ENCODE measurements at places on chromosomes 5 and 9.

GRCh38 chr5:60674251-60675069, 25.5 kb downstream of the DEPDC1B start:
- no peak for DNase-seq

DNA sequence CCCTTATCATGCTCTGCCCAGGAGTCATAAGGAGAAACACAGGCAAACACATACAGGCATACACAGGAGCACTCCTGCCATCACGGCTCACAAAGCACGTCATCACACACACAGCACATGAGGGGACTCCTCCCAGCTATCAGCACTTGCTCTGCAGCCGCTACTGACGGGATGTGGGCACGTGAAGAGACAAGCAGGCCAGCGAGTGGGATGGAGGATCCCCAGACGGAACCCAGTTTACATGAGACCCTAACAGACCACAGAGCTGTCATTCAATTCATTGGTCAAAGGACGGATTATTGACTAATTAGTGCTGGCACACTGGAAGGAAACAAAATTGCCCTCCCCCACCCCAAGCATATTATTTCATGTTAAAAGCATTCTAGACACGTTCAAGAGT, 53.6 kb downstream of the SEMA4D start:
- no peak for DNase-seq

- DNase-seq = no peak
Observed at GRCh38 chr5:81140943-81141342, 92.2 kb upstream of the CKMT2 start.

- no peak for DNase-seq
Observed at GRCh38 chr5:61416010-61416409, 84.0 kb downstream of the ZSWIM6 start.

GRCh38 chr9:120259100-120259499, 320.9 kb downstream of the CDK5RAP2 start:
- DNase-seq = no peak

GRCh38 chr5:68745448-68745847, 348.4 kb upstream of the SLC30A5 start:
- DNase-seq = no peak

- DNase-seq = no peak
Observed at GRCh38 chr9:137630679-137631078, 11.9 kb downstream of the EHMT1 start.

DNA sequence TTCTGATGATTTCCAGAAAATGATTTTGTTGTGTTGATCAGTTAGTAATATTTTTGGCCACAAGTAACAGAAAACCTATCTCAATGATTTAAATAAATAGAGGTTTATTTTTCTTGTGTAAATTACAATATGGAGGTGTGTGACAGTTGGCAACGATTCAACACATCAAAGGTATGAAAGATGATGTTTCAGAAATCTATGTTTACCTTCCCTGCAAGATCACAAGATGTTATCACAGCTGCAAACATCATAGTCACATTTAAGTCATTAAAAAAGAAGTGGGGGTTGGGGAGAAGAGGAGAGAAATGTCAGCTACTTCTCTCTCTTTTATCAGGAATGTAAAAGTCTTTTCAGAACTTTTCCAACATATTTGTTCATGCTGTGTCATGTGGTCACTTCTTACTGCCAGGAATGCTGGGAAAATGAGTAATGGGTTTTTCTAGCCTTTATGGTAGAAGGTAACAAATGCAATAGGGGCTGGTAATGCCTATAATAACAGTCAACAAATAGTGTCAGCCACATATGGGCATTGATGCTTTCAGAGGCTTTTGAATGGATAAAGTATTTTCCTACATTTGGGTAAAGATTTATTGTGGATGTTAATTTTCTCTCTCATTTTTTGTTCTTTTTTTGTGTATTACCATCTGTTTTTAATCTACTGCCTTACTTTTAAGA, 742.7 kb downstream of the TLE1 start:
- no peak for DNase-seq

DNA sequence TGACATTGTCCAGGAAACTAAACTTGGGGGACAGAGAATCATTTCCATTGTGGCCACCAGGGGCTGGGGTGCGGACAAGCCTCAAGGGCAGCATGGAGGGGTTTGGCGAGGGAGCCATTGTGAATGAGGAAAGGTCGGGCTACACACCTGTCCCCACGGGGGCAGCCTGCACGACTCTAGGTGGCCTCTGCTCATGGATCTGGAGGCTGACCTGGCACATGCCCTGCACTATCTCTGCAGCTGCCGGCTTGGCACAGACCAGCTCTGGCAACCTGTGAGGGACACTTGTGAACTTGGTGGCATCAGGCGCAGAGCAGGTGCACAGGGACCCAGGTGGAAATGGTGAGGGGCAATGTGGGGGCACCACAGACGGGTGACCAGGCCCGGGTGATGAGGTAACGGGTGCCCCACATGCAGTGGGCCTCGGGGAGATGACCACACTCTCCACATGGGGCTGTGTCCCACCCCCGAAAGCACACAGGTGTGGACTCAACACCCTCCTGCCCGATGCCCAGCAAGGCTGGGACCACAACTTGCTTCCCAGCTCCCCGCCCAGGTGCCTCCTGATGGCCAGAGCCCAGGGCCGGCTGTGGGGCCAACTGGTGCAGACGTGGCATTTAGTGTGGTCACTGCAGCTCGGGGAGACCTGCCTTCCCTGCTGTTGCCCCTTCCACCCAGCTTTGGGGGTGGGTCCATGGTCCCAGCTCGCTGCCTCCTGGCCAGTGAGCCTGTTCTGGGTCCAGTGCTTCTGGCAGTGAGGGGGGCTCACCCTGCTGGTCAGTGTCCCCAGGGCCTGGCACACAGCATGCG, 60.9 kb upstream of the UBAC1 start:
- DNase-seq = no peak

- peak; percentile 5 for DNase-seq
Observed at GRCh38 chr5:59275510-59276324, 617.8 kb downstream of the PDE4D start.

Measured in RCC 7860 (cell line).